Lower lobe of right lung (tissue), 2 donors: ENCODE measurements at places on chromosomes 3 and 15.

- no peak for DNase-seq
These were observed 68.5 kb downstream of the GPR176 start for GRCh38 chr15:39851500-39852092.

DNA sequence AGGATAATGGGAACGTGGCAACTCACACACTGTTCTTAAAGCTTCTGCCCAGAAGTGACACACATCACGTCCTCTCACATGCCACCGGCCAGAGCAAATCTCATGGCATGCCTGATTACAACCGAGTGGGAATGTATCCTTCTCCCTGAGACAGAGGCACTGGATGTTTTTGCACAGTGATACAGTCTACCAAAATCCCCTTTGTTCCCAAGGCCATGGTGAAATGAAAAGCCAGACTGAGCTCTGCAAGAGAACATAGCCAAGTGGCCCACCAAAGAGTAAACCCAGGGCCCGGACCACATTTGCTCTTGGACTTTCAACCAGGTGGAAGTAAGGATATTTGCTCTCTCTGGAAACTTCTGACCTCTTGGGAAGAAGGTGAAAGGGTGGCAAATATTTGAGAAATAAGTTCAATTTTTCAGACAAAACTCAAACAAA lies 186.2 kb upstream of the STT3B start:
- no peak for DNase-seq

DNA sequence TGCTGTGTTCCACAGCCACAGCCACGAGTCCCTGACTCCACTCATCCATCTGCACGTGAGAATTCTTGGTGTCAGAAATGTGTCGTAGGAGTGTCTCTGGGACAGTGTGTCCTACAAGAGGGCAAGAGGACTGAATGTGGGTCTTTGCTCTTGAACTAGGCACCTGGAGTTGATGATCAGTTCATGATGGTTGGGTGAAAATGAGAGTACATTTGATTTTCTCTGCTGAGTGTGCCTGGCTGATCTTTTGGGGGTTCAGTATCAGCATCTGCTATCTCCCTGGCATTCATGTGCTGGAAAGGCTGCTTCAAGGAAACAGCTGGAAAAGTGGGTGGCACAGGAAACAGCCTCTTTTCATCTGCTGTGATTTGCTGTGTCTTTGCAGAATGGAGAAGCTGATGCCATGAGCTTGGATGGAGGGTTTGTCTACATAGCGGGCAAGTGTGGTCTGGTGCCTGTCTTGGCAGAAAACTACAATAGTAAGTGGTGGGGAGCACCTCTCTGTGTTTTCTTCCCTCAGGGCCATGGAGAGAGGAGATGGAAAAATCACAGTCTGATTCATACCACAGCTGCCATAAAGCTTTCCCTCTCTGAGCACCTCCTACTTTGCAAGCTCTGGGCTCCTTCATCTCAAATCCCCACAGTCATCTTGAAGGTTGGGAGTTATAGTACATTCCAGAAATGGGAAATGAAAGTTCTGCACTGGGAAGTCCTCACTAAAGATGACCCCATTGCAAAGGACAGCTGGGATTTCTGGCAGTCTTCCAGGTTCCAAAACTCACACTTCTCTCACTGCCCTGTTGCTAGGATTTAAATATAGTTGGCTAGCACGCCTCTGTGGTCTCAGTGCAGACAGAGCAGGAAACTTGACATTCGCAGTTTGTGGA lies 17.8 kb downstream of the TF start:
- DNase-seq, result no peak

DNA sequence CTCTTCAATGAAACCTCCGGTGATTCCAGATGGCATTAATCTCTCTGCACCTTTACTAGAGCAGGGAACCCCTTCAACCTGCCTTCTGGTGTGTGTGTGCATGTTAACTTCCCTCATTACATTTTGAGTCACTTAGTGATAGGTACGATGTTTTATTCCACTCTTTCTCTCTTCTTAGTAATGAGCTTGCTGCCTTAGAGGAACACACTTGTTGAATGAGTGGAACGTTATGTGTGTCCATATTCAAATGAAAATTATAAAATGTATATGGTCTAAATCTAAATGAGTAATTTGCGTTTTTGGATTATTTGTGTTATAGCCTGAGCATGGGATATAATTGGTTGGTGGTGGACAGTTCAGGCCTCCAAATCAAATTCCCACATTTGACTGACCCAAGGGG lies 12.1 kb downstream of the MAP2K5 start:
- no peak for DNase-seq

DNA sequence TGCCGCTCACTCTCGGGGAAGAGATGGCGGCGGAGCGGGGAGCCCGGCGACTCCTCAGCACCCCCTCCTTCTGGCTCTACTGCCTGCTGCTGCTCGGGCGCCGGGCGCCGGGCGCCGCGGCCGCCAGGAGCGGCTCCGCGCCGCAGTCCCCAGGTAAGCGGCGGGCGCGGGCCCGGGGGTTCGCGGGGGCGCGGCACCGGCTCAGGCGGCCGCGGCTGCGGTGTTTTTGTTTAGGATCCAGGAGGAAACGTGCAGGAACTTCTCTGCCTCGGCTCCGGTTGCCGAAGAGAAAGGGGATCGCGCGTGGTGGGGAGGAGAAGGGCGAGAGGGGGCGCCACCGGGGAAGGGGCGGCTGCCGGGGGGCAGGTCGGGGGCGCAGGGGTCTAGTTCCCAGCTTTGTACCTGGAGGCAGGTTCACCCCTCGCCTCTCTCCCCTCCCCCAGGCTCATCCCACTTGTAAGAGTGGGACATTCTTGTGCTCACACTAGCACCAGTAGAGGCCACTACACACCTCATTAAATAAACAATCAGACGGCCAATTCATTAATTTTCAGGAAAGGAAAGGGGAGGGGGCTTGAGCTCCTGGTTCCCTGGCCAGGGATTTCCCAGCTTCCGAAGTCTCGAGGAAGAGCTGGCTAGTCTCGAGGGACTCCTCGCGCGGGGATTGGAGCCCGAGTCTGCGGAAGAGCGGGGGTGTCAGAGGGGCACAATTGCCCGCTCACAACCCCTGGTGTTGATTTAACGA lies 562 bp downstream of the NEO1 start:
- DNase-seq, result peak; percentile 49

DNA sequence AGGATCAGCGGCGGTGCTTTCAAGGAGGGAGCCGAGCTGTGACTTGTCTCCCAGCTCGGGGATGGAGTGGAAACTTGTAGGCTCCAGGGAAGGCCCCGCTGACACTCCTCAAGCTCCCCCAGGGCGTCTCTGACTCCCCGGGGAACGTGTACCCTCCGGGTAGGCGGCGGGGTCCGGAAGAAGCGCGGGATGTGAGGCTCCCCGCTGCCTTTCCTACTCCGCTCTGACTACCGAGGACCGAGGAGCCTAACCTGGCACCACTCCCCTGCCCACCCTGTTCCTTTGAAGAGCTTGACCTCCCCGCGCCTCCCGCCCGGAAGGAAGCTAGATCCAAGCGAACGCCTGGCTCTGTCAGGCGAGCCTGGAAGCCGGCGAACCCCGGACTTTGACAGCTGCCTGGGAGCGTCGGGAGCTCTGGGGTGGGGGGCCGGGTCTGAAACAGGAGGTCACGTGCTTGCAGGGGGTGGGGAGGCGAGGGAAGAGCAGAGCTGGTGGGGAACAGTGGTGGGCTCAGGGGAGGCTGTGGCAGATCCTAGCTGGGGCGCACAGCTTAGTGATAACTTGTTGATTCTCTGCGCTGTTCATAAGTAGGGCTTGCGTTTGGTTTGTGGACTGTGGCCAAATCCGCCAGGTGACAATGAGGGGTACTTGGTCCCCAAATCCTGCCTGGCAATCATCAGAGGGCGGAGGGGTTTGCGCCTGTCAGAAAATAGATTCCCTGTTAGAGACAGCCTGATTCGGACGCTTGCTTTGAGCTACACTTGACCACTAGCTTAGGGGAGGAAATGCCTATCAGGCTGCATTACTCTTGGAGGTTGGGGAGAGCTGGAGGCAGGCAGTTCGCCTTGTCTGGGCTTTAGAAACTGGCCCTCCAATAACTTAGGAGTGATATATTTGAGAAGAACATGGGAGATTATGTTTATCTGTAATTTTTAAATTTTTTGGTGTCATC lies 1.2 kb downstream of the CLSTN2 start:
- peak; percentile 47 for DNase-seq

DNA sequence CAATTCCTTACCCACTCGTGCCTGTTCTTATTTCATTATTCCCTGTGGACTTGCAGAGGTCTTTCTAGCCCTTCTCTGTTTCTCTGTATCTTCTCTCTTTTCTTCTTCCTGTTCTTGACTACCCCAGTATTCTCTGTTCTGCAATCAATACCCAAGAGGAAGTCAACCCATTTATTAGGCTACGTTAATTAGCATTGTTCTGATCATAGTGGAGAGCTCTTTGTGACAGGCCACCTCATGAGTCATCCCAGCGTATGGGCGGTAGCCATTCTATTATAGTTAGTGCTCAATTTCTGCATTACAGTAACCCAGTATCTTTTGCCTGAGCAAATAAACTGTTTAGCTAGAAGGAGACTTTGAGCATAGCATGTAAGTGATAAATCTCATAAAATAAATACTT lies 259.5 kb upstream of the GRM7 start:
- DNase-seq, result no peak

- no peak for DNase-seq
These were observed 69.1 kb downstream of the MAGEF1 start for GRCh38 chr3:184642631-184643285.

DNA sequence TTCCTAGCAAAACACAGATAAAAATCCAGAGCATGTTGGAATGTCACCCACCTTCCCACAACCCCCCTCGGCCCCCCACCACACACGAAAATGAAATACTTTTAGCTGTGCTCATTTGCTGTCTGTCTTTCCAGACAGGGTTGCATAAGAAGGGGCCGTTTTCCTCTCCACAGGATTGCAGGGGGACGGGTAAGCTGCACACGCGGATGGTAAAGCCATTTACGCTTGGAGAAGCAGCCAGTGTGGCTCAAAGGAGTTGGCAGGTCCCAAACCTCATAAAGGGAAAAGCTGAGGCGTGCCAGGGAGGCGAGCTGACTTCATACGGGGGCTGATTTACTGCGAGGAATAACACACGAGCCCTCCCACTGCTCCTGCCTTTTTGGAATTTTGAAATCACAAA lies 47.4 kb upstream of the ITGA11 start:
- no peak for DNase-seq

DNA sequence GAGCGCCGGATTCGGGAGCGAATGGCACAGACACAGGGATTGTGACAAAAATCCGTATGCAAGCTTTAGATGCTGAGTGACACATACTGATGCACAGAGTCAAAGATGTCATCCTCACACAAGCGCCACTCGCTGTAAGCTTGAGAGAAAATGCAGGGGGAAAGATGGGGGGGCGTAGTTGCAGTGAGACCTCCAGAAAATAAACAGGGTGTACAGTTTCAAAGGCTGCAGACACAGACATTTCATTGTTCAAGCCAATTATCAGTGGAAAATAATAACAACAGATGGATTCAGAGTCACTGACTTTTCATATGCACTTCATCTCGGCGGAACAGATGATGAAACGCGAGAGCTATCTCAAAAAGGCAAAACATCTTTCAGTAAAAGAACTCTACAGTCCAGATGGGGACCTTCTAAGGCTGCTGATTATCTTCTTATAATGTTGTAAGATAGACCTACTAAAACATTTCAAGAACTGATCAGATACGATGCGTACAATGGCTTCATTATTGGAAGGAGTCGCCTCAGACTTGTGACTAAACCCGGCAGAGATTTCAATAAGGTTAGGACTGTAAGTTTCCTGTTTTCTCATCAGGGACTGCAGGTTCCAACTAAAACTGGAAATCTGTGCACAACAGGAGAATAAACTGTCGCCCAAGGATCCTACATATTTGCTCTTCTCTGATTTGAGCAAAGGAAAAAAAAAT lies 275.4 kb downstream of the FOXP1 start:
- DNase-seq, result no peak

DNA sequence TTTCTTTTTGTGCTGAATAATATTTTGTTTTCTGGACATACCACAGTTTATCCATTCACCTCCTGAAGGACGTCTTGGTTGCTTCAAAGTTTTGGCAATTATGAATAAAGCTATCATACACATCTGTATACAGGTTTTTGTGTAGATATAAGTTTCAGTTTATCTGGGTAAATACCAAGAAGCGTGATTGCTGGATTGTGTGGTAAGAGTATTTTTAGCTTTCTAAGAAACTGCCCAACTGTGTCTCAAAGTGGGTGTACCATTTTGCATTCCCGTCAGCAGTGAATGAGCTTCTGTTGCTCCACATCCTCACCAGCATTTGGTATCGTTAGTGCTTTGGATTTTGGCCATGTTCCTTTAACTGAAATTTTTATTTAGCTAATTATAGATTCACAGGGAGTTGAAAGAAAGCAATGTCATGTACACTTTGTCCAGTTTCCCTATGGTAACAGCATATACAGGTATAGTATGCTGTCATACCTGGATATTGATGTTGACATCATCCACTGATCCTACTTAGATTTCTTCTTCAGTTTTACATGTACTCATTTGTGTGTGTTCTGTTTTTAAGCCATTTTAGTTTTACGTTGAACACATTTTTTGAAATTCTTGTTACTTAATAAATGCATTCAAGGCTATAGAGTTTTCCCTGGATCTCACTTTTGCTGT lies 11.9 kb downstream of the ARID3B start:
- DNase-seq, result no peak

GRCh38 chr15:88431441-88431840 lies 35.7 kb downstream of the MRPL46 start:
- no peak for DNase-seq

DNA sequence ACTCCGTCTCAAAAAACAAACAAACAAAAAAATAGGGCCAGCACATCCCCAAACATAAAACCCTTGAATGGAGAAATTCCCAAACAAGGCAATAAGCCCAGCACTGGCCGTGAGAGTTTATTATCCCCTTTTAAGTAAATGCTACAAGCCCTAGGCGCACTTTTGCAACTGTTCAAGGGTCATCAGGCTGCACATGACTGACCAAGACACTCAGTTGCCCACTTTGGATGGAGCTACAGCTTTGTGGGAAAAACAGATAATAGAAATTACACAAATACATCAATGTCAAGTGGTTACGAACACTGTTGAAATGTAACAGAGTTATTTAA lies 33.7 kb upstream of the ZNF445 start:
- no peak for DNase-seq

GRCh38 chr3:170745211-170745718 lies 124.7 kb downstream of the RPL22L1 start:
- no peak for DNase-seq

DNA sequence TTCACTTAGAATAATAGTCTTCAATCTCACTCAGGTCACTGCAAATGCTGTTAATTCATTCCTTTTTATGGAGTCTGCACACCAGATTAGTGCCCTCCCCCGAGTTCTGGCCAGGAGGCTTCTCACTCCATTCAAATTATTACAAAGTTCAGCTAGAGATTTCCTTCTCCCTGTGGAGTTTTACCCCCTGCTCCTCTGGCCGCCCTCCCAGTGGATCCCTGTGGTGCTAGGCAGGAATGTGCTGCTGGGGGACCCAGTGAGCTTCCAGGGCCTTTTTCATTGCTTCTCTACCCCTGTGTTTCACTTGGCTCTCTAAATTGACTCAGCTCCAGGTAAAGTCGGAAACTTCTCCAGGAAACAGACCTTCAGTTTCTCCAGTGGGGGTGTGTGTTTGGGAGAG lies 42.7 kb upstream of the CD200R1L start:
- DNase-seq, result no peak

- no peak for DNase-seq
These were observed 46.9 kb upstream of the COL6A6 start for GRCh38 chr3:130470126-130470525.
